NCI-H2029 treated with DMSO at 0.1 percent for 48 hours (cell line): ENCODE measurements at places on chromosomes 3 and 15.

DNA sequence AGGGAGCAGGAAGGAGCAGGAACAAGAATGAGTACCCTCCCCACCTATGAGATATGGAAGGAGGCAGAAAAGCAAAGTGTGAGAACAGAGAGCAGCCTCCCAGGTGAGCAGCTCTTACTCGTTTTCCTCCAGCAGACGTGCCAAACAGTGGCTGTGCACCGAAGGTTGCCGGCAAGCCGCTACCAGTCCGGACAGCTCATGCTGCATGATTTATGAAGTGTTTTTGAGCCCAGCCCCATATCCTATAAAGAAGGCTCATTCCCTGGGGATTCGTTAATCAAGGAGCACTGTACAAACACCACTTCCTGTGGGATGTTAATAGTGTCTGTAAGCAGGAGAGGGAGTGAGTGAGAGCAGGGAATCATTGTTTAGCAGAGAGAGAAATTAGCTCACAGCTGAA lies 118.3 kb upstream of the FOXB1 start:
- DNase-seq: no peak

- DNase-seq: no peak
Observed at GRCh38 chr3:183460081-183461055, 31.9 kb upstream of the MCF2L2 start.

DNA sequence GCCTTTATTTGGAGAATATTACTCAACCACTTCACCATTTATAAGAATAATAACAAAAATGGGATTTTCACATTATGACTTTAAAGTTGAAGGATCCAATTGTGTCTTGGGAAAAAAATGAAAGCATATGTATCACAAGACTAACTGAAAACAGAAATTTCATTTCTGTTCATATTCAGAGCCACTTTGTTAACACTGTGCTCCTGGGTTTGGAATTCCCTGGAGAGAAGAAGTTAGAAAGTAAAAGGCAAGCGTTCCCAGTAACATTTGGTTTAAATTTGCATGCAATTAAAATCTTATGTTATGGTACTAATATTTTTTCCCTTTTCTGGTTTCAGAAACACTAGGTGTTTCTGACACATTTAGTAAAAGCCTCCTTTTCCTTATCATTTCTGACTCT lies 230.8 kb downstream of the RBMS3 start:
- DNase-seq: no peak

DNA sequence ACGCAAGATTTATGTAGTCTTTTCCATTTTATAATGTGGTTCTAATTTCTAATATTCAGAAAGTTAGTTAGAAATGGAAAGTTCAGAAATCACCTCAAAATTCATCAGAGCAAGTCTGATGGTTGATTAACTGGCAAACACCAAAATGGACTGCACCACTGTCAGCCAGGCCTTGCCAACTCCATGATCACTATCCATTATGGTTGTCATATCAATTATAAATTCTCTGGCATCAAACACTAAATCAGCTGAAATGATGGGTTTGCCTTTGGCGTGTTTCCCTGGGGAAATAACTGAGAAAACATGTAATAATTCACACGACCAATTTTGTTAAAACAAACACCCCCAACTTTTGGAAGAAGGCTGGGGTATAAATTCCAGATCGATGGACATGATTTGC lies 219.4 kb downstream of the CDIN1 start:
- DNase-seq: no peak

DNA sequence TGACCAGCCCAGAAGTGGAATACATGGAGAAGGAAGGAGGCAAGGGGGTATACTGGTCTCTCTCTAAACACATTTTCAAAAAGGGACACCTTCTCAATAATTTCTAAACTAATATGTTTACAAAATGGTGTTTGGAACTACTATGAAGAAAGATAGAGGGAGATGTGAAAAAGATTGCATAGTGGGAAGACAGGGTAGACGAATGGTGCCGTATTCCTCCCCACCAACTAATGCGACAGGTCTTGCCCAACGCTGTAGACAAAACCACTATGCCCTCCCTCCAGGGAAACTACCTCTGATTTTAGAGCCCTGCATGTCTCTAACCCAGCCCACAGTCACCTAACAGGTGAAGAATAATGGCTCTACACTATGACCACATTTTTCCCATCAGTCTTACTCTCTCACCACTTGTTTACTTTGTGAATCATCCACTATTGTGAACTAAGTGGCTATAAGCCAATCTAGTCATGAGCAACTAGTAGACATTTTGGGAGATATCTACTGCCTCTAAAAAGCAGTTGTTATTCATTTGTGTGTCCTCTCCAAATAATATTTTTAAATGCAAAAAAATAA lies 108.2 kb upstream of the UBE2E2 start:
- DNase-seq: peak; percentile 97

GRCh38 chr3:181955566-181955965 lies 243.8 kb downstream of the SOX2 start:
- DNase-seq: no peak

DNA sequence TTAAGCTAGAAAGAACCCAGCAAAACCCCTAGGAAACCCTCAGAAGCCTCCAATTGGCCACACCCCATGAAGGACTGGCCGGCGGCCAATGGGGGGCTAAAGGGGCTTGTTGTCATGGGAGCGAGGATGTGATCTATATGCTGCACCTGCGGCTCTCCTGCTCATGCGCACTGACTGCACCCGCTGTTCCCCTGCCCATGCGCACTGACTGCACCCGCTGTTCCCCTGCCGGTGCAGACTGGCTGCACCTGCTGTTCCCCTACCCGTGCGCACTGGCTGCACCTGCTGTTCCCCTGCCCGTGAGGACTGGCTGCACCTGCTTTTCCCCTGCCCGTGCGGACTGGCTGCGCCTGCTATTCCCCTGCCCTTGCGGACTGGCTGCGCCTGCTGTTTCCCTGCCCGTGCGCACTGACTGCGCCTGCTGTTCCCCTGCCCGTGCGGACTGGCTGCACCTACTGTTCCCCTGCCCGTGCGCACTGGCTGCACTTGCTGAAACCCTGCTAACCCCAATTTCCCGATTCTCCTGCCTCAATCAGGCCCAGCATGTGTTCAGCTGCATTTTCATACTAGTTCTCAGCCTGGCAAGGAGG lies 16.8 kb upstream of the MCCC1 start:
- DNase-seq: peak; percentile 98

GRCh38 chr15:51121118-51121517 lies 26.4 kb upstream of the TNFAIP8L3 start:
- no peak for DNase-seq

- DNase-seq: no peak
Observed at GRCh38 chr3:21170964-21171363, 580.0 kb downstream of the ZNF385D start.

- no peak for DNase-seq
Observed at GRCh38 chr3:5006755-5007202, 27.5 kb downstream of the BHLHE40 start.

GRCh38 chr15:55319537-55320237 lies 665 bp downstream of the PIGB start:
- DNase-seq: no peak

- no peak for DNase-seq
Observed at GRCh38 chr3:53571264-53571663, 76.9 kb downstream of the CACNA1D start.

GRCh38 chr15:60898896-60899295 lies 330.2 kb downstream of the RORA start:
- no peak for DNase-seq

DNA sequence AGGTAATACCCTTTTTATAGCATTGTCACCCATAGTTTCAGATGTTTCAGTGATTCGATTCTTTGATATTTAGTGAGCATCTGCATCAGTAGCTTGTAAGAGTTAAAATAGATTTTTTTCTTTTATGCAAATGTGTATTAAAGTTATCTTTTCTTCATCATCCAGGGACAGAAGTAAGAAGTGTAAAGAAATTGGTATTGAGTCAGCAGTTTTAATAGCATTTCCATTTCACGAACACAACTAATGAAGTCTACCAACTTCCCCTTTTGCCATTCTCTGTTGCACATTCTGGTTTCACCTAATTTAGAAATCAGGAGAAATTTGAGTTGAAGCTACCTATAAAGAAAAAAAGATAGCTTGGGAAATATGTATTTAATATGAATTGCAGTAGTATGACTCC lies 127.9 kb downstream of the ROBO1 start:
- no peak for DNase-seq

DNA sequence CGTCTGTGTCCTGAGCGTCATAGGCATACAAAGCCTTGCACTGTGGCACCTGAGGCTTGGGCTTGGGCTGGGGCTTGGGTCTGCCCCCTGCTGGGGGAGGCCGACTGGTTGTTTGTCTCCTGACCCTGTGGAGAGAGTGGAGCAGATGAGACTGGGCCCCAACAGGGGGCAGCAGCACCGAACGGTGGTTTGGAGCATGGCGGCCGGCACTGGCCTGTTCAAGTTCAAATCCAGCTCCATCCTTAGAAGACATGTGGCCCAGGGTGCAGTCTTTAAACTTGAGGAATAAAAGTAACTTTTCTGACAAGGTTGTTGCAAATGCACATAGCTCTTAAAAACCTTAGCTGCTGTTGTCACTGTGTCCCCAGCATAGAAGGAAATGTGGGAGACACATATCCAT lies 33.3 kb downstream of the CCNB2 start:
- DNase-seq: no peak

GRCh38 chr3:64824394-64824909 lies 136.7 kb upstream of the ADAMTS9 start:
- DNase-seq: no peak

DNA sequence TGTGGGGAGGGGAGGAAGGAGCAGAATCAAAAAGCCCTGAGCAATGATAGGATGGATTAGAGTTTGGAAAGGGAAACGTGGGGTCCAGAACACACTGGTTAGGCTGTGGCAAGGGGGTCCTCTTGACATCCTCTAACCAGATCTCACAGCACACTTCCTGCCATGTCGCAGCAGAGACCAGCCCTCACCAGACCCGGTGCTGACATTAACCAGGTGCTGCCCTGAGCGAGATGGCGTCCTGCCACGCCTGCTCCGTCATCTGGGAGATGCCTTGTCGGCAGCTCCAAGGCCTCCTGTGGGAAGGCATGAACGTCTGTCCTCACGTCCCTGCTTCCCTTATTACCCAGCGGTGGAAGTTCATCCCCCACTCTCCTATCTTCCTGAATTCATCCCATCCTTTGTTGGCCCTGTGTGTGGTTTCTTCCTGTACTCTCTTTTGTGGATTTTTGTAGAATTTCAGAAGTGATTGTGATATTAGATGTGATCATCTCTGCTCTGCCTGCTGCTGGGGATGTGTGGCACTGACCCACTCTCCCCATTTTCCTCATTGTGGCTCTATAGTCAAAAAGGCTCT lies 29.4 kb upstream of the MYZAP start:
- DNase-seq: no peak

GRCh38 chr3:52880047-52880446 lies 17.3 kb downstream of the STIMATE start:
- DNase-seq: no peak

GRCh38 chr3:136604961-136605360 lies 147.2 kb downstream of the STAG1 start:
- no peak for DNase-seq

DNA sequence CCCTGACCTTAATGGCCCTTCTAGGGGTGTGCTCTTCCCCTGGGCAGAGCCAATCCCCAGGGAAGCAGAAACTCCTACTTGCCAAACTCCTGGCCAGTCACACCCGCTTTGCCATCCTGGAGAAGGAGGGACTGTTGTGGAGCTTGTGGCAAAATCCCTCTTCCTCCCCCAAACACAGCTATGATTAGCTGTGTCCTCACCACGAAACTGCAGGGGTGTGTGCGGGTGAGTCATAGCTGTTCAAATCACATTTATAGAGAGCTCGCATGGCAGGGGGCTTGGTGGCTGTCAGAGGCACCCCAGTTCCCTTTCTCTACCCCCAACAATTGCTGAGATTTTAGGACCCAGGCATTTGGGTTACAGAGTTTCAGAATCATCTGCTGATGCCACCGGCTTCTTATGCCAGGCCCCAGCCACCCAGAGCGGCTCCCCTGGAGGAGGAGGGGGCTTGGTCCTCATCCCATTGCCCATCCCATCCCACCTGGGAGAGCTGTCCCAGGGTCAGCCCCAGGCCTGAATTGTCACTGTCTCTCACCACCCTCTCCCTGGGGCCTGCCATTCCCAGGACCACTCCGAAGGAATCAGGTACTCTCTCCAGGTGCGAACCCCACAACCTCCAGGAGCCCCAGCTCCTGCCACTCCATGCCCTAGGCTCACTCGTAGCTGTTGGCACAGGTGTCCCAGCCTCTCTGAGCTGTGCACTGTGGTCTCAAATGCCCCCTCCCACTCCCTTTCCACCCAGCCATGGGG lies 28.8 kb upstream of the MAGEF1 start:
- DNase-seq: no peak
